ENCODE measurements at places on chromosomes 1 and 21.
A peak's percentile ranks its signal among the peaks of the same experiment; 100 is the strongest.

GRCh38 chr1:156053768-156054499 lies at the start of gene UBQLN4:
UBQLN4 (minus strand) TSS chr1:156053798; CDS start chr1:156053701, 97 bp downstream.
- DNase-seq: peak; percentile 89

DNA sequence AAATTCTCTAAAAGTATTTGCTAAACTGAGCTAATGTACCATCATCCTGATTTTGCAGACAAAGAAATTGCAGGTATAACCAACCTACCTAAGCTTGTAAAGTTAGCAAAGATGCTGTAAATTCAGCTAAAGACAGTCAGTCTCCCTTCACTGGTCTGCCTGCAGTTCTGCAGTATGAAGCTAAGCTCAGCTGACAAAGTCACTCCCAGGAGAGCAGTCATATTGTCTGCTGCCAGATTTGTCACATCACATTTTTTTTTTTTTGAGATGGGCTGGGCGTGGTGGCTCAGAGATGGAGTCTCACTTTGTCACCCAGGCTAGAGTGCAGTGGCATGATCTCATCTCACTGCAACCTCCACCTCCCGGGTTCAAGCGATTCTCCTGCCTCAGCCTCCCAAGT lies 8.9 kb upstream of the CMPK1 start:
- DNase-seq: no peak

- no peak for DNase-seq
These were observed 156.0 kb upstream of the BACE2 start for GRCh38 chr21:41011951-41012366.

DNA sequence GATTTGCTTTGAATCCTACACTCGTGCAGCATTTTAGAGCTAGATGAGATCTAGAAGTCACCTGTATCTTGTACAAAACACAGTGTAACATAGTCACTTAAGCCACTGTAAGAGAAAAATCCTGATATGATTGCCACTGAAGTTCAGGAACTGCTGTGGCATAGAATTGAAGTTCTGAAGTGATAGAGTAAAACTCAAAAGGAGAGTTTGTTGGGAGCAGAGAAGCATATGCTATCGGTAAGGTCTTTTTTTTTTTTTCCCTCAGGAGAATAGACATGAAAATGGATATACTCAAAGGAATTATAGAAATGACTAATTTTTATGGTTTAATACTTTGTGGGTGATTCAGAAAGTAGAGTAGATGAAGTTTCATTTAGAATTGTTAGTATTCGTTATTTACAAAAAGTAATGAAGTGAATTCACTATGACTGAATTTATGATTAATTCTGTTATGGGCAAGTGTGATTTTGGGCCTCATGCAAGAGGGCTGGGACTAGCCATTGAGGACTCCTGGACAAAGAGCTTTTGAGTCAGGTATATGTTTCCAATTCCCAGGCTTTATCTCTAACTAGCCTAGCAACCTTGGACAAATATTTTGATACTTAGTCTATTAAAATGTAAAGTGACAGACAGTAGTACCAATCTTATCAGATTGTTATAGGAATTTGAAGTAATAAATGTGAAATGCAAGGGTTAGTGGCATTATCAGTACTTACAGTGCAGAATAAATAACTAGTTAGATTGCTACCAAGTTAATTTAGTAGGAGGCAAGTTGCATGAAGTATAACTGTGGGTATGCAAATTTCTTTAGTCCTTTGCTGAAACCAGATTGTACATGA lies 3.1 kb downstream of the KCTD3 start:
- DNase-seq: no peak

DNA sequence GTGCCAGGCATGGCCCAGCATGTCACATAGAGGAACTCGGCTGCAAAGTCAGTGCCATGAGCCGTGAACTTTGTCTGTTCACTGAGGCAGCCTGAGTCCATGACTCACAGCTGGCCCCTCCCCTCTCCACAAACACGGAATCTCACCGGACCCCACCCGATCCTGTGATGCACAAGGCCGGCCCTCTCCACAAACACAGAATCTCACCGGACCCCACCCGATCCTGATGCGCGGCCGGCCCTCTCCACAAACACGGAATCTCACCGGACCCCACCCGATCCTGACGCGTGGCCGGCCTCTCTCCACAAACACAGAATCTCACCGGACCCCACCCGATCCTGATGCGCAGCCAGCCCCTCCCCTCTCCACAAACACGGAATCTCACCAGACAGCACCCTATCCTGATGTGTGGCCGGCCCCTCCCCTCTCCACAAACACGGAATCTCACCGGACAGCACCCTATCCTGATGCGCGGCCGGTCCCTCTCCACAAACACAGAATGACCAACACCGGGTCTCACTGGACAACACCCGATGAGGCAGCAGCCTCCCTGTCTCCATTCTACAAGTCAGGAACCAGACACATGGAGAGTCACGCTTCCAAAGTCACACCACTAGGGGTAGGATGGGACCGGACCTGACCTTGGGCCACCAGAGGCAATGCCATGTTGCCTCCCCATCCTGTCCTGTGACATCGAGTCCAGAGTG lies 39.6 kb upstream of the GPR153 start:
- no peak for DNase-seq

GRCh38 chr1:14362331-14362730 lies 236.2 kb upstream of the KAZN start:
- no peak for DNase-seq

DNA sequence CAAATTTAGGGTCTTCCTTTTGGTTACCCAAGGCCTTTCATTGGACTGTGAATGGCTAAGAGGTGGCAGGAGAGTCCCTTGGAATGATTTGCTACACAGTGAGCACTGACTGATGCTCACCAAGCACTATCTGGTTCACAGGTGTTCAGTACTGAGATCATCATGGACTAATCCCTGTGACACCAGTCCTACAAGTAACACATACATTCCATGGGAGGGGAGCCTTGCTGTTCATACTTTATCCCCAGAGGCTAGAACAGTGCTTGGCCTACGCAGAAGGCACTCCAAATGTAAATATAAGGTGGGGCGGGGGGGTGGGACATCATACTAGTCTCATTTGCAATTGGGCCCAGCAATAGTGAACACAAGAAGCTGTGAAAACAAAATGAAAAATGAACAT lies 20.5 kb upstream of the TMEM200B start:
- no peak for DNase-seq

DNA sequence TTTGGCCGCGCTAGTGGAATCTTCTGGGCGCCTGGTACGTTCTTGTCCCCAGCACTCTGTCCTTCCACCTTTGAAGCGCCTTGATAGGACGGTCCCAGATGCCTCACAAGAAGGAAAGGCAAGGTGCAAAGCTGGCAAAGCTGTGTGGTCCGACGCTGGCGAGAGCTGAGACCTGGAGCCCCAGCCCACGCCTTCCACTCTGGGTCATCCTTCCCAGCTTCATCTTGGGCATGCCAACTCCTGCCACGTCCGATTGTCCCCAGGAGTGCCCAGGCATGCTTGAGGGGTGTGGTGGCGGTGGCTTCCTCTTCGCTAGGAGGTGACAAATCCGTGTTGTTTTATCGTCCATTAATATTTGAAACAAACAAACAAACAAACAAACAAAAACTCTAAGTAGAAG lies 123.9 kb upstream of the DPYD start:
- no peak for DNase-seq

DNA sequence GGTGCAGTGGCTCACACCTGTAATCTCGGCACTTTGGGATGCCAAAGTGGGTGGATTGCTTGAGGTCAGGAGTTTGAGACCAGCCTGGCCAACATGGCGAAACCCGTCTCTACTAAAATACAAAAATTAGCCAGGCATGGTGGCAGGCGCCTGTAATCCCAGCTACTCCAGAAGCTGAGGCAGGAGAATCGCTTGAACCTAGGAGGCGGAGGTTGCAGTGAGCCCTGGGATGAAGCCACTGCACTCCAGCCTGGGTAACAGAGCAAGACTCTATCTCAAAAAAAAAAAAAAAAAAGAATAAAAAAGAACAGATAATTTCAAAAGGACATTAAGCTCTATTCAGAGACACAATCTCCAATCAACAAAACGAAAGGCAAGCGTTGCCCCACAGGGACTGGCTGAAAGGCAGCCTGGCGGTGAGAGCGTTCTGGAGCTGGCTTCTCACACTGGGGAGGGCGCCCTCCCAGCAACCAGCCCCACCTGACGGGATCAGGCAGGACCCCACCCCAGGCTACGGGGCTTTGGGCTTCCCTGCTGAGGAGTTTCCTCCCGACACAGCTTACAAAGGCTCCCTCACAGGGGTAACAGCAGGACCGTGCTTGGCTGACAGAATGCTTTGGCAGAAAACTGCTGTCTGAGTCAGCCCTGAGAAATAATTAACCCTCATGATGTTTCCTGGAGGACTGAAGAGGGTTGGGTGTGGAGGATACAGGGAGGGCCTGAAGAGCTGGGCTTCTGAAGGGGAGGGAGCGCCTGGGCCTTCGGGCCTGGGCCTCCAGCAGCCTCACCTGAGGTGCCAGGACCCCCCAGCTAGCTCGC lies 31.1 kb upstream of the SRP9 start:
- DNase-seq: no peak

DNA sequence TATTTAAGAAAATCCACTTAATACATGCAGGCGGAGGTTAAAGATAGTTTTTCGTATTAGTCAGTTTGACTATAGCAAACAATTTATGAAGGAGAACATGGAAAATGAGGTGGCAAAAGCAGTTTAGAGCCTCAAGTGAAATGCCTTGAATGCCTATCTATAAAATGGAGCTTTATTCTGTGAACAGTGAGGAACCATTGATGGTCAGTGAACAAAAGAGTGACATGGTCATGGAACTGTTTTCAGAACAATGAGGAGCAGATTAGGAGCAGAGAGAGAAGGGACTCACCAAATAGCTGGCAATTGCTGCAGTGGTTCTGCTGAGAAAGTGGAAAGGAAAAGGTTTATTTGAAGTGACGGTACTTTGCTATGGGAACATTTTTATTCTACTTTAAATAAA lies 299.8 kb downstream of the DUSP10 start:
- no peak for DNase-seq

DNA sequence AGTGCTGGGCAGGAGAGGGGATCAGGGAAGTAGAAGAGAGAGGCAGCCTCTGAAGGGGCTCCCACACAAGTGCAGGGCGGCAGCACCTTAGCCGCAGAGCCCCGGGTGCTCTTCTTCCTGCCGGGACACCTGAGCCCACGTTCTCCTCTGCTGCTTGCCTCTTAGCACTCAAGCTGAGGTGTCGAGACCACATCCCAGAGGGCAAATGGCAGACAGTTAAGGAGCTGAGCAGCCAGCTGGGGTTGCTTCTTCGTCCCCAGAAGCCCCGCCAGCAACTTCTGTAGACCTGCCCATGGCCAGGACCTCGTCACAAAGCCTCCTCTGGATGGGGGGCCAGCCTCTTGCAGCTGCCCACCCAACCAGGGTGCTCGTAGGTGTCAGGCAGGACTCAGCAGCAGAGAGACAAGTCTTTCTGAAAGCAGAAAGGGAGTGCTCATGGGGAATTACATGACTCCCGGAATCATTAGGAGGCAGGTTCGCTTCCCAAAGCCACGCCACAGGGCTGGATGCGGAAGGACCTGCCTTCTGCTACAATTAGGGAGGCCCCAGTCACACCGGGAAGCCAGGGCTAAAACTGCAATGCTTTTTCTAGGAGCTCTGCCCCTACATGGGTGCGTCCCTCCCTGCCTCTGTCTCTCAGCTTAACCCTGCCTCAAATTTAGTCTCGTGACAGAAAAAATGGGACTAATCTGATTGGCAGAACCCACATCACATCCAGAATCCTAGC lies 141.4 kb upstream of the RAB4A start:
- no peak for DNase-seq

DNA sequence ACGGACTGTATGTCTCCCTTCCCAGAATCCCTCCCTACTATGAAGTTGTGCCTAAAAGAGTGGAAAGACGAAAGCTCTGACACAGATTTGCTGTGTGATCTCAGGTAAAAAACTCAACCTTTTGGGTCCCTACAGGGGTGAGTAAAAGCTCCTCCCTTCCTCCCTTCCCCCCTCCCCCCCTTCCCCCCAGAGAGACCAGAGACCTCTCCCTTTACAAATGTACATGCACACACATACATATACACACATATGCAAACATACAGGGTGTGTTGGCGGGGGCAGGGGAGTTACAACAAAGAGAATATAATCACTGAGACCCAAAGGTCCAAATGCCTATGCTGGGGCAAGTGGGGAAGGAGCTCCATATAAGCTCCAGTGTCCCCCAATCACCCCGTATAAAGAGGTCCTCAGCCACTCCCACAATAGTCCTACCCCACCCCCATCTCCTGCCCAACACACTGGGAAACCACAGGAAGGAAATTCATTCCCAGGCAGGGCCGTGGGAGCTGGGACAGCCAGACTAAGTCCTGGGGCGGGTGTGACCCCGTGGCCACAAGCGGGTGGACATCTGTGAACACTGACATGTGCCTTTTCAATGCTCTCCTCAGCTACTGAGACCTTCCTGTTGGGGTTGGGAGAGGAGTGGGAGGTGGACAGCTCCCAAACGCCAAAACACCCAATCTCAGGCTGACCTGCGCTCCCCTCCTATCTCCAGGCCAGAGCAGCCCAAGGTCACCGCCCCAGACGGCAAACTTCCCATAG lies 2.0 kb downstream of the MEF2D start:
- DNase-seq: no peak

DNA sequence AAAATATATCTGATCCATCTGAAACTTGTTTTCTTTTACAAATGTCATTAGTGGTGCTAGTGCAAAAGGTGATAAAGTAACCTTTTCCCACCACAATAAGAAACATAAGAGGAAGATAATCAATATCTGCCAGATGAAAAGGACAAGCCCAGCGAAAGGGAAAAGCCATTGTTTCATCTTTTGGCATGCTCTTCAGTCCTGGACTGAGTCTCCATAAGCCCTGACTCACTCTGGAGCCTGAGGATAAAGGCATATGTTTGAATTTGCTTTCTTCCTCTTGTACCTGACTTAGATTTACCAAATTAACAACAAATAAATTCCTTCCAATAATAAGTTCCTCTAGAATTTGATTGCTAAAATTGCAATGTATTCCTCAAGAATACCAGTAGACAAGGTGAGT lies 13.6 kb downstream of the DNAJC11 start:
- DNase-seq: no peak

DNA sequence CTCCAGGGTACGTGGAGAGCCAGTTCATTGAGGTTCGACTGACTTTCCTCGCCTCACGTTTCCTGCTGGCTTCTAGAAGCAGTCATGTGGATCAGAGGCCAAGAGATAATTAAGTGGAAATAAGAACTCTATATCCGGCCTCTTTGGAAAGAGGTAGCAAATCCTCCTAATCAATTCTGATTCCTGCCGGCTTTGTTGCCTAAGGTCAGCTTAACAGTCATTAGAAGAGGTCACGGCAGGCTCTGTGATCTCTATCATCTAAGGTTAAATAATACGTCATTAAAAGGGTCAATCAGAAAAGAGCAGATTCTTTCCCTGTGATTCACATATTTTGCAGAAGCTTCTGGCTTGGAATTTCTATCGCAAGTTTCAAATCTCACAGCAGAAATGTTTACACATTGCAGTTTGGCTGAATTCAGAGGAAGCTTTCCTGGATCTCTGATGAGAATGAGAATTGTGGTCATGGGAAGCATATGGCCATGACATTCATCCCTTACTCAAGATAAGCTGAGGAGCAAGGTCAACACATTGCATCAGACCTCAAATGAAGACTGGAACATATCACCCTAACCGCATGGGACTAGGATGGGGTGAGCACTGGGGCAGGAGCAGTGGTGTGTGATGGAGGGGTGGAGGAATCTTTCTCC lies 189.4 kb downstream of the PBX1 start:
- no peak for DNase-seq

GRCh38 chr21:43834146-43834905 lies 30.7 kb upstream of the AGPAT3 start:
- DNase-seq: no peak

GRCh38 chr1:150692720-150693119 lies 4.2 kb downstream of the GOLPH3L start:
- no peak for DNase-seq

- DNase-seq: no peak
These were observed 16.4 kb upstream of the TARBP1 start for GRCh38 chr1:234495231-234495990.

- DNase-seq: no peak
These were observed 17.2 kb downstream of the CDCP2 start for GRCh38 chr1:54135436-54136120.
